ENCODE measurements at places on chromosomes 7 and 10.

DNA sequence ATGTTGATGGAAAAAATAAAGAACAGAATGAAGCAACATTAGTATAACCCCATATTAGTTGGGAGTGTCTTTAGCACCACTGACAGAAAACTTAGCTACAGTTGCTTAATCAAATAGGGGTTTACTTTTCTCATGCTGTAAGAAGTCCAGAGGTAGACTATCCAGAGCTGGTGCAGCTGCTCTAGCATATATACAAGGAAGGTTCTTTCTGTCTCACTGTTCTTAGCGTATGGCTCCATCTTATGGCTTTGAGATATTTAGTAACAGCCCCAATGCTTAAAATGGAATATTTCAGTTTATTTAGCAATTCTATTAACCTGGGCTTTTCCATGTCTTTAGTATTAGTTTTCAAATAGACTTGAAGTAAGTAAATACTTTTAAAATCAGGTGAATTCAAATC lies 15.2 kb upstream of the WNT2 start:
- no peak for DNase-seq

DNA sequence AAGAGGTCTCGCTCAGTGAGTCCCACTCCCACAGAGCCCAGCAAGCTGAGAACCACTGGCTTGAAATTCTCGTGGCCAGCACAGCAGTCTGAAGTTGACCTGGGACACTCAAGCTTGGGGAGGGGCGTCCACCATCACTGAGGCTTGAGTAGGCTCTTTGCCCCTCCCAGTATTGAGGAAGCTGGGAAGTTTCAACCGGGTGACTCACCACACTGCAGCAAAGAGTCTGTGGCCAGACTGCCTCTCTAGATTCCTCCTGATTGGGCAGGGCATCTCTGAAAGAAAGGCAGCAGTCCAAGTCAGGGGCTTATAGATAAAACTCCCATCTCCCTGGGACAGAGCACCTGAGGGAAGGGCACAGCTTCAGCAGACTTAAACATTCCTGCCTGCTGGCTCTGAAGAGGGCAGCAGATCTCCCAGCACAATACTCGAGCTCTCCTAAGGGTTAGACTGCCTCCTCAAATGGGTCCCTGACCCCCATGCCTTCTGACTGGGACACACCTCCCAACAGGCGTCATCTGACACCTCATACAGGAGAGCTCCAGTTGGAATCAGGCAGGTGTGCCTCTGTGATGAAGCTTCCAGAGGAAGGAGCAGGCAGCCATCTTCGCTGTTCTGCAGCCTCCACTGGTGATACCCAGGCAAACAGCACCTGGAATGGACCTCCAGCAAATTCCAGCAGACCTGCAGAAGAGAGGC lies 970.9 kb upstream of the LRRN3 start:
- DNase-seq: no peak

DNA sequence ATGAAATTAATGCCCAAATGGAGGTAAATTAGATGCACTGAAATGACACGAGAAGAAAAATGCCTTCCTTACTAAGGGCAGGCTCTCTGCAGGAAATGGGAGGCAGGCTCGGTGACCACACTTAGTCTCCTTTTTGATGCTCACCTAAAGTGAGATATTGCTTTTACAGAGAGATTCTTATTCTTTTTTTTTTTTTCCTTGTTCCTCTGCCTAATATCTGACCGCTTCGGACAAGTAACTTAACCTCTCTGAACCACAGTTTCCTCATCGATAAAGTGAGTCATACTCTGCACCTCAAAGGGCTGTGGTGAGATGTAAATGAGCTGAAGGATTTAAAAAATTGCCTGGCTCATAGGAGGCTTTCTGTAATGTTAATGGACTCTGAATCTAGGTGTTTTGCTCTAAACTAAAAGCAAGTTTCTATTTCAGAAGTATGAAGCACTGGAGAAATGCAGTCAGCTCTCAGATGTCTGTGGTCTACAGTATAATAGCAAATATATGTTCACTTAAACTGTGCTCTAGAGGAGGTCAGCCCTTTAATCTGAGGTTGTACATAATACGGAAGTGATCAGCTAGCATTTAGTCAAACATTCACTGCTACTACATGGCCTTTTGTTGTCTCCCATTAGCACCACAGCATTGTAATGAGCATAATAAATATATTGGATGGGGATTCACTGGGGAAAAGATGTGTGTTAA lies 23.2 kb downstream of the NKX2-3 start:
- DNase-seq: no peak

DNA sequence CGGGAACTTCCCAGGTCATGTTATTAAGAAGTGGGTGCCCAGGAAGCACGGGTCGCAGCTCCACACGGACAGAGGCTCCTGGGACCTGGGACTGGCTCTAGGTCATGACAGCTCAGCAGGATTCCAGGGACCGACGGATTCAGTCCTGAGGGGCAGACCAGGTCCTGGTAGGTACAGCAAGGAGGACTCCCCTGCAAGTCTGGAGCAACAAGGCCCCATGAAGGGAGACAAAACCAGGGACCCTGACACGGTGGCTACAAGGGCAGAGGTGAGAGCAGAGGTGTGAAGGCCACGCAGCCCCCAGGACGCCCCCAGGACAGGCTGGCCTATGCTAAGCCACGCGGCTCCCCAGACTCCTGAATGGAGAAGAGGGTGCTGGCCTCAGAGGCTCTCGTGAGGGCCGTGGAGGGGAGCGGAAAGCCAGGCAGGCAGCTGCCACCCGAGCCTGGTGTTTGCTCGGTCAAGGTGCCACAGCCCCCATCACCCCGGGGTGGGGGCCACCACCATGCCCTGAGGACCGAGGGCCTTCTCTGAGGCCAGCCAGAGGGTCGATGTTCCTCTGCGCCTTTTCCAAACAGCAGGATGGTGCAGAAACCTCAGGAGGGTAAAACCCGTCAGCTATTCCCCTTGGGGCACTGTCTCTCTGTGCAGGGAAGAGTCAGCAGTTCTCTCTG lies 348.9 kb downstream of the PTPRN2 start:
- no peak for DNase-seq

DNA sequence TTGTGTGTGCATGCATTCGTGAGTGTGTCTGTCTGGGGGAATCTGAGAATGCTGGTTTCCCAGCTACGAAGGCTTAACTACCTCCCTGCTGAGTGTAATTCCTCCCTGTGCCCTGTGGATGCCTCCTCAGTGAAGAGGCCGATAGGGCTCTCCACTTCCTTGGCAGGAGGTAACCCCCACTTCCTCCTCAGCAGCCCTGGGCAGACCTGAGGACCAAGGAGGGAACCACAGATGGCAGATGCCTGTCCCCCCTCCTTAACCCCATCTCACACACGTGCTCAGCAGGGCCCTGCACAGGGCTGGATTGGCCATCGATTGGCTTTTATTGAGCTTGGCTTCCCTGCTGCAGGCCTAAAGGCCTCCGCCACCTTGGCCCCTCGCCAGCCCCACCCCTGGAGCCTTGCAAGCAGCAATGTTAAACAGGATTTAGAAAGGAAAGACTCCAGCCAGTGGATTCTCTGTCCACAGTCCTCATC lies 45.6 kb upstream of the LRRC4 start:
- no peak for DNase-seq

GRCh38 chr10:4847561-4848355 lies 21.8 kb downstream of the AKR1E2 start:
- DNase-seq: peak; percentile 56

DNA sequence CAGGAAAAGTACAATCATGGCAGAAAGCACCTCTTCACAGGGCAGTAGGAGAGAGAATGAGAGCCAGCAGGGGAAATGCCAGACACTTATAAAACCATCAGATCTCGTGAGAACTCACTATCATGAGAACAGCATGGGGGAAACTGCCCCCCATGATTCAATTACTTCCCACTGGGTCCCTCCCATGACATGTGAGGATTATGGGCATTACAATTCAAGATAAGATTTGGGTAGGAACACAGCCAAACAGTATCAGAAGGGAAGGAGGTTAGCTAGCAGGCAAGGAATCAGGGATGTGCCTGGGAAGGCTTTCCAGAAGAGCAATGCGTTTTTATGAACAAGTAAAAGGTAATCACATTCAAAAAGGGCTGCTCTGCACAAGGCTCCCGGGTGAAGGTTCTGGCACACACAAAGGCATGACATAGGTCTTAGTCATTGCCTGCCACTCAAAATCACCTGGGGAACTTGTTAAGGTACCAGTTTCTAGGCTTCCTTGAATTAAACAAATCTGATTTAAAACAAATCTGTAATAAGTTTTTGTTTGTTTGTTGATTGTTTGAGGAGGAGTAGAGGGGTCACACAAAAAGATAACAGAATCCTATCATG lies 40.9 kb downstream of the BMPER start:
- DNase-seq: no peak

- DNase-seq: no peak
Observed at GRCh38 chr10:35306852-35307251, 29.5 kb upstream of the CCNY start.

Data from amniotic stem cell (primary cell).